ENCODE measurements at places on chromosomes 4 and X.

DNA sequence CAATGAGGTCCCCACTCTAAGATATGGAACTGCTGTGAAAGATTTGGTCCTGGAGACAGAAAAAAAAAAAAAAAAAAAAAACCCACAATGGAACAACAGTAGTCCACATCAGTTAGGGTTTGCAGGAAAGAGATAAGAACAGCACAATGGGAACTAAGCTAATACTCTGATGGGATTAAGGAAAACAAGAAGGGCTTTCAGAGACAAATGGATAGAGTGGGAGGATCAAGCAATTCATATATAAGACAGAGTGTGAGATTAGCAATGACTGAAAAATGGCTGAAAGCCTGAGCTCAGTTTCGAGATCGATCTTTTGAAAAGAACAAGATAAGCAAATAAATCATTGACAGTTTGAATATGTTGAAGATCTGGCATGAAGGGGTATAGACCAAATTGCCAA lies 188.4 kb upstream of the TRPC5 start:
- ATAC-seq = no peak

- no peak for ATAC-seq
Observed at GRCh38 chr4:72405417-72405816, 163.6 kb downstream of the ADAMTS3 start.

DNA sequence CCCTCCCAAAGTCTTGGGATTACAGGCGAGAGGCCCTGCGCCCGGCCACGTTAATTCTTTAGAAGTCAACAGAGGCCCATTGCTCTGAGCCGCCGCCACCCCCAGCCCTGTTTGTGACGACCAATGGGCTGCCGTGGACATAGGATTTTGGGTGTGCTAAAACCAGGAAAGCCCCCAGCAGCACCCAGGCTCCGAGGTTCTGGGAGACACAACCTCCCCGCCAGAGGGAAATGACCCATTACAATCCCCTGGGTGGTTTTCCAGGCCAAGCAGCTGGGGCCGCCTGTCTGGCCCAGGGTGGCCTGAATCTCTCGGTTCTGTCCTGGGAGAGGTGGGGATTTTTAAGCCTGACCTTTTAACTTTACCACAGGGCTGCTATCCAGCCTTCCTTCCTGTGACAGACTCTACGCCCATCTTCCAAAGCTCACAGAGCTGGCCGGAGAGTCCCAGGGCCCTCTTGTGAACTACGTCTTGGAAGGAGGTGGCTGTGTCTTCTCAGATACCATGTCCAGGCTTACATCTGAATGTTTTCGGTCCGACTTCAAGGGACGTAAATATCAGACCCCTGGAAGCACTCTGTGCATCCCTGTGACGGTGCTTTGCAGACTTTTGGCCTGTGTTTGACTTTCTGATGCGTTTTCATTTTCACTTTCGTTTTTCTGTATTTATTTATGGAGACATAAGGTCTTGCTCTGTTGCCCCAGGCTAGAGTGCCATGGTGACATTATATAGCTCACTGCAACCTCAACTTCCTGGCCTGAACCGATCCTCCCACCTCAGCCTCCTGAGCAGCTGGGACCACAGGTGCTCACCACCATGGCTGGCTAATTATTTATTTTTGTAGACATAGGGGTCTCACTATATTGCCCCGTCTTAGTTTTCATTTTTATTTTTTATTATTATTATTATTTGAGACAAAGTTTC lies 36.0 kb downstream of the P2RY8 start:
- no peak for ATAC-seq

DNA sequence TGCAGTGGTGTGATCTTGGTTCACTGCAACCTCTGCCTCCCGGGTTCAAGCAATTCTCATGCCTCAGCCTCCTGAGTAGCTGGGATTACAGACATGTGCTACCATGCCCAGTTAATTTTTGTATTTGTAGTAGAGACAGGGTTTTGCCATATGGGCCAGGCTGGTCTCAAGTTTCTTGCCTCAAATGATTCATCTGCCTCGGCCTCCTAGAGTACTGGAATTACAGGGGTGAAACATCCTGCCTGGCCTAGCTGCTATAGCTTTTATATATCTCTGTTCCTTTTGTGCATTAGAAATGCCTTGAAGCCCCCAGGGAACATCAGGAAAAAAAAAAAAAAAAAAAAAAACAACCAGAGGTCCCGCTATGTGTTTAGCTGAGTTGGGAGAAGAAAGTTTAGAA lies 34.8 kb downstream of the UBE2K start:
- peak; percentile 99 for ATAC-seq

DNA sequence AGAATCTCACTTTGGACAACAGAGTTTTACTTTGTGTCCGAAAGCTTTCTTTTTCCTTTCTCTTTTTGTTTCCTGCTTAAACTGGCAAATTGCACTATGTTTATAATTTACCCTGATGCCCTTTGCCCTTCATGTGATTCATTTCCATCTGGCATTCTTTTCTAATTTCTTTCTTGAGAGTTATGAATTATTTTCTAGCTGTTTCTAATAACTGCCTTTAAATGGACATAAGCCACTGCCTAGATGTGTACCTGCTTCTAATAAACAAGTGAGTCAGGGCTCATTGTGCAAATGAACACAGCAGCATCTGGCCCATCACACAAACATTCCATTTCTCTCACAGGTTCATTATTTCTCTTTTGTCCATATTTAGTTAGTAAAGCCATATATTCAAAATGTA lies 242.3 kb upstream of the GPRIN3 start:
- no peak for ATAC-seq

DNA sequence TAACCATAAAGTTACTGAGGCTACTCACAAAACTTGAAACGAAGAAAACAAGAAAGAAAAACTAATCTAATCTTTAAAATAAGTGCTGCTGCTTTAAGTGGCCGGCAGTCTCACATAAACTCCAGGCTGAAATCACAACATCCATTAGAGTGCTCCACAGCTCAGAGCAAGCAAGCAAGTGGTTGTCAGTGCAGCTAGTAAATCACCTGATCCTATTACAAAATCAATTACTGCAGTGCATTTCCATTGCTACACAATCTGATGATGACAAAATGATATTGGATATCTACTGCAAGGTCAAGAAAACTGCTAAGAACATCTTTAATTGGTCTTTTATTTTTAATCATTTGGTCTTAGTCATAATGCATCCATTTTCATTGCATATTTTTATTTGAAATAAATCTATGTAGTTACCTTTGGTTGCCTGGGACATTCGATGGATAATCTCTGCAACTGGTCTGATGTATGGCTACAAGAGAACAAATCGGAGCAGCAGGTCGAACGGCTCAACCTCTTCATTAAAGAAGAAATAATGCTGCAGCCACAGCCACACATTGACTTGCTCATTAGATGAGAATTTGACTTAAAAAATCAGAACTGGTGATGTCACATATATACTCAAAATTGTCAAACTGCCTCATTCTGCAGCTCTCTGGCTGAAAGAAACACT lies 87.7 kb downstream of the FBXW7 start:
- ATAC-seq = no peak

- ATAC-seq = no peak
Observed at GRCh38 chr4:18440527-18441202, 419.1 kb upstream of the LCORL start.

DNA sequence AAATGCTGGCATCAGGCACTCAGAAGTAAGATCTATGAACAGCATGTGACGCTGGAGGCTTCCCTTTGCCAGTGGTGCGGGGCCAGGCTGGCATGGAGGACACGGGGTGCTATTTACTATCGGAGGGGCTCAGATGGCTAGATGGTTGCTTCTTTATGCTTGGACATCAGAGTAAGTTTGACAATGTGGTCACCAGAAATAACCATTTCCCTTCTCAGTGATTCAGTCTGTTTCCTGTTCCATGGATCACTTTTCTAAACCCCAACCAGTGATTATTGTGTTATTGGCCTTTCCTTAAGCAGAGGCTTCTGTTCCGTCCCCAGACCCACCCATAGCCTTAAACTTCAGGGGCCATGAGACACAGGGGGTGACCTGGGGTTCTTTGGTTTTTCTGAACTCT lies 55.4 kb upstream of the DHX15 start:
- ATAC-seq = no peak

DNA sequence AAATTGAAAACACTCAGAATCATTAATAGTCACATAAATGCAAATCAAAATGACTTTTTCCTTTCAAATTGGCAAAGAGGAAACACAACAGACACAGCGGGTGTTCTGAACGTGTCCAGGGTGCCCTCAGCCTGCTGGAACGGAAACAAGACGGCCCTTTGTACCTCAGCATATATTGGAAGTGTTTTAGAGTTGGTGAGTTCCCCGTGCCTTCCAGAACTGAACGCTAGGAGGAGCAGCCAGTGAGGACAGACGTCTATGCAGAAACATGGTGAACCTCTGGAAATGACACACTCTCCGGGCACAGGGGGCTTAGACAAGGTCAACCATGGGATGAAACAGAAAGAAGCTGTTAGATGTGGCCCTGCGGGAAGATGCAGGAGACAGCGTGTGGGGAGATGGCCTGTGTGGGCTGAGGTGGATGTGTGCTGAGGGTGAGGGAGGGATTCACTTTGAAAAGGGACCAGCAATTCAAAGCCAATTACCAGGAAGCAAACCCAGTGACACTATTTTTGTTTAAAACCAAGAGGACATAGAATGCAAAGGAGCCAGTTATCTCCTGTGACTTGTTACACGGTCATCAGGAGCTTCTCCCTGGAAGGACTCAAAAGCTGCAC lies 40.4 kb downstream of the RNF212 start:
- peak; percentile 92 for ATAC-seq

DNA sequence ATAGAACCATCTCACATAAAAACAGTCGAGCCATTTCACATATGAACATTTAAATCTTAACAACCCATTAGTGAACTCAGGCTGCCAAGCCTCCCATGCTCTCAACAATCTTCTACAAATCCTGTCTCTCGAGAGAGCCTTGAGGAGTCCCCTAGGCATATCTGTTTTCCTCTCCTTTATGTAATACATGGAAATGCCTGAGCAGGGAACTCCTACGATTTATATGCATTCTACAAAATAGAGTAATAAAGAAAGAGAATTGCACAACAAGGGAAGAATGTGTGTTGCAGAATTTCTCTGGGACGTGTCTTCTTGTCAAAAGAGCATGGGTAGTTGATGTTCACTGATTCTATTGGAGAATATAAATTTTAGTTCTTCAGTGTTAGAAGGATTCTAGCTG lies 101.8 kb upstream of the VCX2 start:
- ATAC-seq = no peak

DNA sequence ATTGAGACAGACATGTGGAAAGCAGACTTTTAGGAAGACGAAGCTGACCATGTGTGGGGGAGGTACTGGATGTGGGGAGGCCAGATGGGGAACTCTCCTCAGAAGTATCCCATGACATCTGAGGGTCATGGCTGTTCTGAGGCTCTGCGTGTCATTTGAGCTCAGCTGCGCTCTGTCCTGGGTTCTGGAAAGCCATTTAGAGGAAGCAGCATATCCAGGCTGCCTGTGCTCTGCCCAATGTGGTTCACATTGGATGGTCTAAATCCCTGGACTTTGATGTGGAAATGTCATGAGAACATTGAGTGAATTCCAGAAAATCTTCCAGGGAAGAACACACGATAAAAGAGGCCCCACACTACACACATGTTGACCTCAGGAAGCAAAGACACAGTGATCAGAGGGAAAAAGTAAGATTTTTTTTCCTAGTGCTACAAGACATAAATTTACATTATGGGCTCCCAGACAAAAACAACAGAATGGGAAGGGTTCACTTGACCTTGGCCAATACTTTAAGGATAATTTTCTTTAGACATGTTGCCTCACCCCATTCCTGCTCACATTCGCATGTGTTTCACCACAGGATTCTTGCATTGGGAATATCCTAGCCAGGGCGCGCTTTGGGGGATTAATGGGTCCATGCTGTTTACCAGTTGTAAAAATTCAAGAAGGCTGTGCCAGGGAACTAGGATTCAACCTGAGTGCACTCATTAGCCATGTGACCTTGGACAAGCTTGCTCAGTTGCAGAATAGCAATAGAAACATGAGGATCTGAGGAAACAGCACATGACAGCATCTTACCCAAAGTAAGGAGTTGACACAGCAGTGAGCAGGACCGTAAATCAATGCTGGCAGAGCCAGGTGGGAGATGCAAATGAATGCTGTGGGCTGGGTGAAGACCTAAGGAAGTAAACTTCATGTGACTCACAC lies 73.2 kb upstream of the C1QTNF7 start:
- no peak for ATAC-seq

GRCh38 chr4:75284831-75285230 lies 229.4 kb downstream of the RCHY1 start:
- no peak for ATAC-seq

GRCh38 chr4:112325530-112325929 lies 28.4 kb downstream of the ALPK1 start:
- peak; percentile 30 for ATAC-seq

DNA sequence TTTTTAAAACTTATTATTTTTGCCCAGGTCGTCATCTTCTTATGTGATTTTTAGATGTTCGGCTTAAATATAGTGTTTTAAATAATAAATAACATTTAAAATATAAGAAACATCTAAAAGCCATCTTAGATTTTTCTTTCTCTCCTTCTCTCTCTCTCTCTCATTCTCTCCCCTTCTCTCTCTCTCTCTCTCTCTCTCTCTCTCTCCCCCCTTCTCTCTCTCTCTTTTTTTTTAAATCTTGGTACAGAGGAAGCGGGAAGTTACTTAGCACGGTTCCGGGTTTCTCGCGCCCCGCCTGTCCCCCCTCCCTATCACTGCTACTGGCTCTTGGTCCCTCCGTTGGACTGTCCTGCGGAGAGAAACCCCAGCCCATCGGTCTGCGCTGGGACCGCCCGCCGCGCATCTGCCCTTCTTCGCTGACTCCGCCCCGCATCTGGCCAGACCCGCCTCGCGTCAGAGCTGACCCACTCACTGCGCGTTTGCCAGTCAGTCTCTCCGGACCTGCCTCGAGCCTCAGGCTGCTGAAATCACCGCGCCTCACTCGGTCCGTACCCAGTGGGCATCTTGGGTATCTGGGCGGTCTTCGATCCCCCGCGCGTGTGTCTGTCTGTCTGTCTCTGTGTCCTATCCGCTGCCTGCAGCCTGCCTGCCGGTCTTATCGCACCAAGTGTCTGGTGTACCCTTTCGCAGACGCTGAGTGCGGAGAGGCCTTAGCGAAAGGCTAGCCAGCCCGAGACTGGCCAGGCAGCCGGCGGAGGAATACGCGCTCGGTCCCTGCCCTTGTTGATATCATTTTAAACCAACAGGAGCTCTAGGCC lies at the start of gene PABPC5:
TSS of gene PABPC5 (plus strand) at position 489 of the 818 bp plus-strand sequence. CDS start 739 bp downstream, outside the sequence.
- peak; percentile 98 for ATAC-seq

DNA sequence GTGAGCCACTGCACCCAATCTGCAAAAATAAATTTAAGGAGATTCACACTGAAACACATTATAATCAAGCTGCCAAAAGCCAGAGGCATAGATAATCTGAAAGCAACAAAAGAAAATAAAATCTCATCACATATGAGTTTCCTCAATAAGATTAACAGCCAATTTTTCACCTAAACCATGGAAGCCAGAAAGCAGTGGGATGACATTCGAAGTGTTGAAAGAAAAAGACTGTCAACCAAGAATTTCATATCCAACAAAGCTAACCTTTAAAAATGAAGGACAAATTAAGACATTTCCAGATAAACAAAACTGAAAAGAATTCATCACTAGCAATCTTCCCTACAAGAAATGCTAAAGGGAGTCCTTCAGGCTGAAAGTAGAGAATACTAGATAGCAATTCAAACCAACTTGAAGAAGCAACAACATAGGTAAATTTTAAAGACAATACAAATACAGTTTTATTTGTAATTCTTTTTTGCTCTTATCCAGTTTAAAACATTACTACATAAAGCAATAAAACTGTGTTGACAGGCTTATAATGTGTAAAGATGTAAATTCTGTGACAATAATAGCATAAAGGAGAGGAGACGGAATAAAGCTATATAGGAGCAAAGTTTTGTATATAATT lies 23.1 kb upstream of the KLHL8 start:
- ATAC-seq = no peak

GRCh38 chrX:19688426-19688825 lies 173.1 kb upstream of the MAP3K15 start:
- ATAC-seq = no peak
